Activated naive CD4-positive, alpha-beta T cell (primary cell): ENCODE measurements at places on chromosomes 13 and 19.

DNA sequence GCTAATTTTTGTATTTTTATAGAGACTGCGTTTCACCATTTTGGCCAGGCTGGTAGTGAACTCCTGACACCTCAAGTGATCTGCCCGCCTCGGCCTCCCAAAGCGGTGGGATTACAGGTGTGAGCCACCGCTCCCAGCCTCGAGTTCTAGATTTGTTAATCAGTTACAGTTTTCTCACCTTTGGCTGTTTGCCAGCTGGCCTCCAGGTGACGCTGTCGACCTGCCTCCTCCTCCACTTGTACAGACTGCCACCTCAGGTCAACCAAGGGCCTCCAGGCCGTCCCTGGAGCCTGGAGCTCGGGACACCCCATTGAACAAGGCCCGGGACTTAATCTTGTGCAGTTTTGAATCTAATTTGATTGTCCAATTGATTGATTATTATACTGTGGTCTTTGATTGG lies 45.5 kb downstream of the IER2 start:
- DNase-seq, result peak; percentile 28

GRCh38 chr13:52383366-52383765 lies 22.6 kb downstream of the THSD1 start:
- DNase-seq, result no peak

DNA sequence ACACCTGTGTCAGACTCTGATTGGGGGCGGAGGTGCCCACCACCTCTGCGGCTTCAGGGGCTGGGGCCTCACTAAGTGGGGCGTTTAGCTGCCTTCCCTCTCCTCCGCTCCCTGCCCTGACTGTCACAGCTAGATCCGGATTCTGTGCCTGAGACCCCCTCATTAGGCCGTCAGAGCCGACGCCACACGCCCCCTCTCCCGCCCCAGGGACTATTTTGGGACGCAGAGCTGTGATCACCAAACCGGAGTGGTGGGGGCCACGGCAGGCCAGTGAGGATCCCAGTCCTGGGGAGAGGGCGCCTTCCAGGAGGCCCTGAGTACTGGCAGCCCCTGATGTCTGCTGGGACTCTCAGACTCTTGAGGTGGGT lies 762 bp downstream of the KANK3 start:
- DNase-seq, result no peak

GRCh38 chr13:43757266-43757665 lies 29.5 kb downstream of the ENOX1 start:
- no peak for DNase-seq

- DNase-seq, result no peak
Measured at GRCh38 chr13:35995136-35995535, 136.0 kb downstream of the DCLK1 start.

DNA sequence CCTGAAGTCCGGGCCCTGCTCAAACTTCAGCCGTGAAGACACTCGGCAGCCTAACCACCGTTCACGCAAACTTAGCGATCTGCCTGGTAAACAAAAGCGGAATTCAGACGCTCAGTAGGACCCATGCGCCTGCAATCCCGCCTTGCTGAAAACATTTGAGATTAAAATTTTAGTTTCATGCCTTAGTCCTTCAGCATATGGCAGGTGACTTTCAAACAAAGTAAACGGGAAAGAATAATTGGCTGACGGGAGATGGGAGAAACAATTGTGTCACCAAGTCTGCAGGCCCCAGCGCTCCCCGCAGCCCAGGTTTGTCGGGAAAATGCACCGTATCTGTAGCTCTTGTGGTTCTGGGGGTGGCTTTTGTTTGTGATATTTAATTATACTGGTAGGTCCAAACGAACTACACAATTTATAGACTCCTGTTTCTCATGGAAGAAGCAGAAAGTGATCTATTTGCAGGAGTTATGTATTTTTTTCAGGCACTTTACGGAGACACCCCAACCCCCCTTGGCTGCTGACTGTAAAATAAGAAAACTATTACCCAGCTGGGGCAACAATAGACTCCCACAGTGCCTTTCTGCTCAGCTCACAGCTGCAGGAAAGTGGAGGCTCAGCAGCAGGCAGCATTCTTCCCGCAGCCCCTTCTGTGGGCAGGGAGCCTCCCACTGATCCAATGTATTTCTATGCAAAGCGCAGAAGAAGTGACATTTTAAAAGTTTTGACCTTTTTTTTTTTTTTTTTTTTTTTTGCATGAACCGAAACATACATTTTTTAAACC lies 94.8 kb downstream of the SOX1 start:
- no peak for DNase-seq
